ENCODE measurements at places on chromosomes 11 and 22.

DNA sequence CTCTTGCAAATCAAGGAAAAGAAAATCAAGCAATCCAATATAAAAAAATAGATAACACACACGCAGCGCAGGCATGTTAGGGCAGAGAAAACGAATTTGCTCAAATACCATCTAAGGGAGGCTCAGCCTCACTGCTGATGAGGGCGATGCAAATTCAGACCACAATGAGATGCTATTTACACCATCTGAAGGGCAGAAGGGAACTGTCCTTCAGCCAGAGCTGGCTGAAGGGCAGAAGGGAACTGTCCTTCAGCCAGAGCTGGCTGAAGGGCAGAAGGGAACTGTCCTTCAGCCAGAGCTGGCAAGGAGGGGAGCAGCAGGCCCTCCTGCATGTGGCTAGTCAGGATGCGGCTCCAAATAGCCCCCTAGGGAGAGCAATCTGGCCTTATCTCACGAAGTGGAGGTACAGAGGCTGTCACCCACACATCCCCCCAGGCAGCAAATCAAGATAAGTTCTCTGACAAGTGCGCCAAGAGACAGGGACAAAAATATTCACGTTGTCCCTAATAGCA is 7.6 kb upstream of the SLC39A13 start:
- DNase-seq, result no peak

GRCh38 chr11:63738720-63739360 is 29.7 kb downstream of the ZFTA start:
- peak; percentile 37 for DNase-seq

DNA sequence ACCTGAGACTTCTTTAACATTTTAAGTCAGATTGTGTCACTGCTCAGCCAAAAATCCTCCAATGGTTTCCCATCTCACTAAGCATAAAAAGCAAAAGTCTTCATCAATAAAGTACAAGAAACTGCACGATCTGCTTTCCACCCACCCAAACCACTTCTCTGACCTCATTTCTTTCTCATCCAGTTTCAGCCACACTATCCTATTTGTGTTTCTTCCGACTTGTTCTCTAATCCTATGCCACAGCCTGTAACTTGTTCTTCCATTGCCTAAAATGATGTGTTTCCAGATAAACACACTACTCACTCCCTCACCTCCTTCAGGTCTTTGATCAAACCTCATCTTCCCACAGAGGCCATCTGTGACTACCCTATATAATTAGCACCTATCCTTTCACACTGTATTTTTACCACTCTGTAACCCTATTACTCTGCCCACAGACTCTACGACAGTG is 28.4 kb downstream of the ARHGAP32 start:
- no peak for DNase-seq

DNA sequence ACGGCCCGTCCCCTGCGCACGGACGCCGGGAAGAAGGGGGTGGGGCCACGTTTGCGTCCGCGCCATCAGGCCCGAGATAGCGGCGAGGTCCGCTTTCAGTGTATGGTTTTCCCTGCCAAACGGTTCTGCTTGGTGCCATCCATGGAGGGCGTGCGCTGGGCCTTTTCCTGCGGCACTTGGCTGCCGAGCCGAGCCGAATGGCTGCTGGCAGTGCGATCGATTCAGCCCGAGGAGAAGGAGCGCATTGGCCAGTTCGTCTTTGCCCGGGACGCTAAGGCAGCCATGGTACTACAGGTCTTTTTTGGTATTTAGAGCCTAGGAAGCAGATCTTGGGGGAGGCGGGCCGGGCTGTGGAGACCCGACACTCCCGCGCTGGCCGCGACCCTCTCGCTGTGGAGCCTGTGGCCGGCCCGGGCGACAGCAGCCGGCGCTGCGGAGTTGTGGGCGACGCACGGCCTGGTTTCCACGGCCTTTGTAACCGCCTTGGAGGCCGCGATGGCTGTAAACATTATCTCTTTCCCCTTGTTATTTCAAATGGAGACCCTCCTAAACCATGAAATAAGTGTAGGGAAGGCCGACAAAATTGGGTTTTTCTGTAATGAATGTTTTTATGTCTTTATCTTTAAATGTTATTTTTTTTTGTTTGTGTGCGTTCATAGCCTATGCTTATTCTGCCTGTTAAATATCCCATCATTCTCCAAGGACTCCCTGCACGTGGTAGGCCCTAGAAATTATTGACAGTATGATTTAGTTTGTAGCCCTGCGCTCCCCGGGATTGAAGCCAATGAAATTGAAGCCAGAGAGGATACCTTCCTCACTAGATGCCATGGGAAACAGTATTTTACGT is at the start of gene AASDHPPT:
TSS of gene AASDHPPT (plus strand) at position 54 of the 847 bp plus-strand sequence. CDS start at position 103, 49 bp downstream.
- DNase-seq, result no peak

- no peak for DNase-seq
These were observed 9.2 kb downstream of the ADORA2A start for GRCh38 chr22:24436553-24436952.

DNA sequence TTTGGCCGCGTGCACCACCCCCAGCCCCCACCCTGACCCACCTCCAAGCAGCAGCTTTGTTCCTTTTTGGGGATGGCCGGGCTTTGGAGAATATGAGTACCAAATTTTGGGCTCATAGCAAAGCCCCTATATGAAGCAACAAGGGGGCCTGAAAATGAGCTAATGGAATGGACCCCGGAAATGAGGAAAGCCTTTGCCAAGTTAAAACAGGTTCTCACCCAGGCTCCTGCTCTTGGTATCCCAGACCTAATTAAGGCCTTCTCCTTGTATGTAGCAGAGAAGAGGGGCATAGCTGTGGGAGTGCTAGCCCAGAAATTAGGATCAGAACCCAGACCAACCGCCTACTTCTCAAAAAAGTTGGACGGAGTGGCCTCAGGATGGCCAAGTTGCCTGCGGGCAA is 87.0 kb downstream of the PIWIL4 start:
- DNase-seq, result no peak
